ENCODE measurements at places on chromosomes 12 and 14. TPM values are rescaled to one million over a fixed set of nuclear protein-coding genes. Genes with fewer than 3 reads are reported as not detected.

GRCh38 chr14:91896419-91896818 lies 29.1 kb upstream of the TC2N start:
- no peak for DNase-seq

GRCh38 chr14:41609704-41610183 lies 3.1 kb downstream of the LRFN5 start:
- no peak for DNase-seq

GRCh38 chr12:265096-265495 lies 2.5 kb upstream of the SLC6A13 start:
- DNase-seq = no peak

The CD163L1 gene
- total RNA-seq = not detected

- DNase-seq = no peak
Measured at GRCh38 chr12:107847830-107848229, 73.3 kb downstream of the ASCL4 start.

The RNF212B gene
- not detected for total RNA-seq

DNA sequence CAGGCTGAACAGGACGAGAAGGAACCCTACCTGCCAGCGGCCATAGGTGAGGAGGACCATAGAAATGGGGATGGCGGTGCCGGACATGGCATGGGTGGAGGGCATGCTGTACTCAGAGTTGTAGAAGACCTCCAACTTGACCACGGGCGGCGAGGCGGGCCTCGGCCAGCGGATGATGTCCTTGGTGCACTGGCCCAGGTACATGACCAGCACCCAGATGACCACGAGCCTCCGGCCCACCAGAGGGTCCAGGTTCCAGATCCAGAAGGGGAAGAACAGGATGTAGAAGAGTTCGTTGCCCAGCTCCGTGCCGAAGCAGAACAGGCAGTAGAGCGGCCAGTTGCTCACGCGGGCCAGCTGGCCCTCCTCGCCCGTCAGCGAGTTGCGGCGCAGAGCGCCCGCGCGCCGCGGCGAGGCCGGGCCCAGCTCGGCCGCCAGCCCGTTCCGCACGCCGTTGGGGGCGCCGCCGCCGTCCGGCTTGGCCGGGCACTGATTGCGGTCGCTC lies 582 bp downstream of the SGPP1 start:
- DNase-seq = peak; percentile 51

- no peak for DNase-seq
Measured at GRCh38 chr14:36313206-36313605, 7.2 kb downstream of the MBIP start.

- peak; percentile 13 for DNase-seq
Measured at GRCh38 chr12:31316891-31317290, 9.1 kb downstream of the SINHCAF start.

GRCh38 chr12:103097496-103097895 lies 140.0 kb downstream of the ASCL1 start:
- no peak for DNase-seq

The DIO2 gene
- not detected for total RNA-seq

The P2RX7 gene
- 14.1 TPM for total RNA-seq

DNA sequence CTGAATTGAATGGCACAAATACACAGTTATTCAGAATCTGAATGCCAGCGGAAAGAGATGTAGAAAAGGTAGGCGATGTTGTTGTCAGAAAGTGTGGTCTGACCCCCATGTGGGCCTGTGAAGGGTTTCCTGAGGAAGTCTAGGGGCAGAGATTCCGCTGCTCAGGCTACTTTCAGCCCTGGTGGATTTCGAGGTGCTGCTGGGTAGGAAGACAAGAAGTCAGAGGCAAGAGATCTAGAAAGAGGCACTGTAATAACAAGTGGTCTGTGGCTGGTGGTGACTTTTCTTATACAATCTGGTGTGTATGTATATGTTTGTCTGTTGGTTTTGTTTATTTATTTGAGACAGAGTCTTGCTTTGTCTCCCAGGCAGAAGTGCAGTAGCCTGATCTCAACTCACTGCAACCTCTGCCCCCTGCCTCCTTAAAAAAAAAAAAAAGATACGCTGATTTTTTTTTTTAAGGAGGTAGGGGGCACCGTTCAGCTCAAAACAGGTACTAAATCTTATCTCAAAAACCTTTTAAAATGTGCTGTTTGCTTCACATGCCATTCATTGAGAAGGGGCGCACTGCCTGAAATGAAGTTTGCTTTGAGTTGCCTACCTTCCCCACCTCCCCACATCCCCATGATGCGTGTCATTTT lies 27.1 kb upstream of the MANSC4 start:
- DNase-seq = peak; percentile 44

- DNase-seq = no peak
Measured at GRCh38 chr12:7387289-7387688, 56.7 kb downstream of the CD163L1 start.

- no peak for DNase-seq
Measured at GRCh38 chr14:103073876-103074728, 9.9 kb upstream of the LBHD2 start.

The PPP4R4 gene
- 0.52 TPM for total RNA-seq

DNA sequence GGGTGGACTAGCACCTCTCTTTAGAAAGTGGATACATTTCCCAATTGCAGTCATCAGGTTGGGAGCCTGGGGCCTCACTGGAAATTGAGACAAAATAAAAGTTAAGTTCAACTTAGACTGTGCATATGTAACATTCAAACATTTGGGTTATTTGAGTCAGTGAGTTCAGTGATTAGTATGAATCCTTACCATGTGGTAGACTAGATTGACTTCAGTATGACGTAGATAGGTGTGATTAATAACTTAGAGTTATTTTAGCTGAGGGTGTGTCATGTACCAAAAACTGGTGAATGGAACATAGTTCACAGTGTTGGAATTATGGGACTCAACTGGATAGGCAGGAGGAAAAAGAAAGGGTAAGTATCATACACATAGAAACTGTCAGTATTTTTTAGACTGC lies 8.0 kb upstream of the SSTR1 start:
- DNase-seq = no peak

- DNase-seq = no peak
Measured at GRCh38 chr14:36974985-36975384, 197.4 kb downstream of the SLC25A21 start.

- peak; percentile 62 for DNase-seq
Measured at GRCh38 chr12:47721431-47721973, 3.8 kb downstream of the ENDOU start.

DNA sequence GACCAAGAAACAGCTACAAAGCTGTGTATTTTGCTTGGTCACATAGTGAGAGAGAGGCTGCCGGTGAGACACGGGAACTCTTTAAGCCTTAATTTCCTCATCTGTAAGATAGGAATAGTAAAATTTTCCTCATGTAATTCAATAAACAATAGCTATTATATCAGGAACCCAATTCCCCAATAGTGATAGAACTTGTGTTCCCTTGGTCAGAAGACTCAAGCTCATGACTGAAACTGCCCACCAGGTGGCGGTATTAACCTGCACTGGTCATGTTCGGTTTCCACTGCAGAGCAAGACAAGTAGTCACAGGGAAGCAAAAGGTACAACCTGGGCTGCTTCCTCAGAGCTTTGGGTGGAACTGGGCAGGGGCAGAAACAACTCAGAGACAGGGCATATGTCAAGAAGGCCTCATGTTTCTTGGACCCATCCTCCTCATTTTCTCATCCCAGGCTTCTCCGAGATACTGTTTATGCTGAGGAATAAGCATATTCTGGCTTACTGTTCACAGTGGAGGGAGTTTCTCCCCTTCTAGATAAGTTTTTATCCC lies 4.2 kb upstream of the AJUBA start:
- peak; percentile 78 for DNase-seq

The SDR9C7 gene
- 0.20 TPM for total RNA-seq

DNA sequence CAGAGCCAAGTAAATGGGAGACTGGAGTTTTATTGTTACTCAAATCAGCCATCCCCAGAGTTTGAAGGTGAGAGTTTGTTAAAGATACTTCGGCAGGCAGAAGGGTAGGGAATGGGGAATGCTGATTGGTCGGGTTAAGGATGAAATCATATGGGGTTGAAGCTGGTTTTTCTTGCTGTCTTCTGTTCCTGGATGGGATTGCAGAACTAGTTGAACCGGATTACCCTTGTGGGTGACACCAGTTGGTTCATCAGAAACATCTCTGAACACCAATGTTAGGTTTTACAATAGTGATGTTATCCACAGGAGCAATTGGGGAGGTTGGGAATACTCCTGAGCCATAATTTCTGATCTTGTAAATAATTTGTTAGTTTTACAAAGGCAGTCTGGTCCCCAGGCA lies 18.7 kb upstream of the SMCO2 start:
- no peak for DNase-seq

- DNase-seq = no peak
Measured at GRCh38 chr12:108905725-108906124, 25.8 kb downstream of the DAO start.

The OVCH1 gene
- not detected for total RNA-seq

GRCh38 chr14:58749066-58749669 lies 111.4 kb downstream of the DACT1 start:
- DNase-seq = no peak

The CCDC177 gene
- not detected for total RNA-seq

DNA sequence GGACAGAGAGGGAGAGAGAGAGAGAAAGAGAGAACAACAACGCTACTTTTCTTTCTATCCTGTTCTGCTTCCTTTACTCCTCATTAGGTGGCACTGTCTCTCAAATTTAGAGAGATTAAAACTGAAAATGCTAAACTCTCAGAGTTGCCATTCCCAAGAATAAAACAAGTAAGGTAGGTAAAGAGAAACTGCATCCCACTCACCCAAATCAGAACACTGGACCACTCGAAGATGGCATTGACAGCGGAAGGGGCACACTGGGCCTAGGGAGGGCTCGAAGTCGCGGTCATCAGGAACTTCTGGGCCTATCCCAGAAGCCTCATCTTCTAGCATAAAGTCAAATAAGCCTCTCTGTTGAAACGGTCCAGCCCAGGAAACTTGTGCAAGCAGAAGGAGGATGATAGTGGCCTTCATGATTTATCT lies 4.5 kb downstream of the DCN start:
- DNase-seq = no peak

DNA sequence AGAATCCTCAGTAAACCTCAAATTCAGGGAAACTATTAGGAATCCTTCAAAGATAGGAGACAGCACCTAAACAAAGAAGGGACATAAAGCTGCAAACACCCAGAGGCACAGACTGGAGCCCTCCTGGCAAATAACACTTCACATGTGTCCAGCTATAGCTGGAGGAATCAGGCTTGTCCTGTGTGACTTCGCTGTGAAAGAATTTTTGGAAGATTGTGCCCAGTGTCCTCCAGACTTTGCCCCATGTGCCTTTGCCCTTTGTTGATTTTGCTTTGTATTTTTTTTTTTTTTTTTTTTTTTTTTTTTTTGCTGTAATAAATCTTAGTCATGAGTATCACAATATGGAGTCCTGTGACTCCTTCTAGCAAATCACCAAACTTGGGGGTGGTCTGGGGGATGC lies 136.8 kb downstream of the KCNH5 start:
- DNase-seq = no peak

- DNase-seq = no peak
Measured at GRCh38 chr12:123958876-123959275, 13.8 kb downstream of the CCDC92 start.

DNA sequence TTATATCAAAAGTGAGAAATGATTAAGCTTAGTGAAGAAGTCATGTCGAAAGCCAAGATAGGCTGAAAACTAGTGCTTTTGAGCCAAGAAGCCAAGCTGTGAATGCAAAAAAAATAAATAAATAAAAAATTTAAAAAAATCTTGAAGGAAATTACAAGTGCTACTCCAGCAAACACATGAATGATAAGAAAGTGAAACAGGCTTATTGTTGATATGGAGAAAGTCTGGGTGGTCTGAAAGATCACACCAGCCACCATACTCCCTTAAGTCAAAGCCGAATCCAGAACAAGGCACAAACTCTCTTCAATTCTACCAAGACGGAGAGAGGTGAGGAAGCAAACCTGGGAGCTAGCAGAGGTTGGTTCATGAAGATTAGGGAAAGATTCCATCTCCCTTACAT lies 49.7 kb downstream of the MED13L start:
- DNase-seq = no peak

GRCh38 chr12:93592641-93593406 lies 20.3 kb downstream of the SOCS2 start:
- DNase-seq = no peak

The NTN4 gene
- not detected for total RNA-seq

DNA sequence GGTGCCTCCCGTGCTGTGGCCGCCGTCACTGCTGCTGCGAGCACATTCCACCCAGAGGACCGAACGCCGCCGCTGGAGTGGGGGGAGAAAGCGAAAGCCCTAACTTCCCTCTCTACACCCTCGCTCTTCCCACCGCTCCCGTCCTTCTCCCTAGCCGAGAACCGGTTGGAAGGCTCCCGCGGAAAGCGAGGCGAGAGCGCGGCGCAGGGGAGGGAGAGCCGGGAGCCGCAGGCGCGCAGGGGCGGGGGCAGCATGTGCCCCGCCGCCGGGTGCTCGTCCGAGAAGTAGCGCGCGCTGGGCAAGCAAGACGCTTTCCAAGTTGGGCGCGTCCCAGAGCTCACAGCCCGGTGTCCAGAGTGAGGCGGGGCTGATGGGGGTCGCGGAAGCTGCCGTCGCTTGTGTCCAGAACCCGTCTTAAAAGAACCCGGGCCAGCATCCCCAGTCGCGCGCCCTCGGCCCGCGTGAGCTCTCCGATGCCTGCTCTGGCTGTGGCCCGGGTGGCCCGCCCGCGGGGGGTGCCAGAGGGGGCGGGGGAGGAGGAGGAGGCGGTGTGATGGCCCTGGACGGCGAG lies at the start of gene TRHDE:
TRHDE (plus strand) TSS at position 280 of the 571 bp plus-strand sequence; CDS start at position 554, 274 bp downstream.
- no peak for DNase-seq

Data from natural killer cell (primary cell).